AG08396 (cell line): ENCODE measurements at places on chromosomes 2 and 18.

DNA sequence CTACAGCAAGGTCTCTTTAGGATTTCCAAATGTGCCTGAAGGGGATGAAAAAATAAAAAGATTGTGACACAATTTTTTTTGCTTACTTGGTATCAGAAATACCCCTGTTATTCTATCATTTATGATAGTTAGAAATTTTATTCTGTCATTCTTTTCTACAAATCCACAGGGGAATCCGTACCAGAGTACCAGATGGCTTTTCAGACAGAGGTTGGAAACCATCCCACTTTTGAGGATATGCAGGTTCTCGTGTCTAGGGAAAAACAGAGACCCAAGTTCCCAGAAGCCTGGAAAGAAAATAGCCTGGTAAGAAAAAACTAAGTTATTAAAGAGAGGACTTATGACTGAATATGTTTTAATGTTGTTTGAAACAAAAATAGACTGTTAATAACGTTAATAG, 92.6 kb upstream of the FAM117B start:
- DNase-seq = no peak

GRCh38 chr2:205763708-205764211, 81.5 kb downstream of the NRP2 start:
- DNase-seq = peak; percentile 68

GRCh38 chr18:6248017-6248416, 166.7 kb downstream of the L3MBTL4 start:
- no peak for DNase-seq

GRCh38 chr2:110740747-110741349, 8.5 kb downstream of the ACOXL start:
- no peak for DNase-seq

DNA sequence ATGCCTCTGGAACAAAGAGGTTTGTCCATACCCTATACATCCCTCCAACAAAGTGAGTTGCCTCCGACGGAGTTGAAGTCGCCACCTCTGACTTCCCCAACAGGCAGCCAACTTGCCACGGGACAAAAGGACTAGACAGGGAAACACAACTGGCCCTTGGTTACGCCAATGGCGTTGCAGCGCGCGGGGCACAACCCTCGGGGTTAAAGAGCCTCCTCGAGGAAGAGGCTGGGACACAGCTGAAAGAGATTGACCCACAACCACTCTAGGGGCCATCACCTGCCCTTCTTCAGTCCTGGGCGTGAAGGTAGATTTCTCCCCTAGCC, 545 bp downstream of the GTF3C2 start:
- peak; percentile 53 for DNase-seq
